ENCODE measurements at places on chromosomes 4 and X.

DNA sequence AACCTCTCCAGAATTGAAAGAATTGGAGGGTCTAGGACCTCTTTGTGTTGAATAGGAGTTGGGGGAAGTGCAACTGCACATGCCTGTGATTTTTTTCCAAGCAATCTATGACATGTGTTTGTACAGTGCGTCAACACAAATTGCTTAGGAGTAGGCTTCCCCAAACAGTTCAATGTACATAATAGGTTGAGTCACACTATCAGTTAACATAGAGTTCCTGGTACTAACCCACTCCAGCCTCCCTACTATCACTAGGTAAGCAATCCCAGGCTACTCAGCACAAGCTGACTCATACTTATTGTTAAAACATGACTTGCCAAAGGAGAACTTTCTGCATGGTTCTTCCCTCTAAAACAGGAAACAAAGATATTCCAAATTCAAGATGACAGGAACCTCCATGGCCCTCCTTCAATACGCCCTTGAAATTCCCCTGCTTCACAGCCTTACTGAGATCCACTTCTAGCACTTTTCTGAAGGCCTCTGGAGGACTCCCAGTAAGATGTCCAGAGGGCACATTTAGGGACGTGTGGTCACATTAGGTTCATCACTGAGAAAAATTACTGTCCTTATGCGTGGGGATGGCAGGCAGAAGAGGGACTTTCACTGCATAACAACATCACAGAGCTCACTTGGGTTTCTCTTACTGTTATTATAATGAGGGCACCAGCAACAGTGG is 8.4 kb upstream of the VSIG1 start:
- DNase-seq: no peak

DNA sequence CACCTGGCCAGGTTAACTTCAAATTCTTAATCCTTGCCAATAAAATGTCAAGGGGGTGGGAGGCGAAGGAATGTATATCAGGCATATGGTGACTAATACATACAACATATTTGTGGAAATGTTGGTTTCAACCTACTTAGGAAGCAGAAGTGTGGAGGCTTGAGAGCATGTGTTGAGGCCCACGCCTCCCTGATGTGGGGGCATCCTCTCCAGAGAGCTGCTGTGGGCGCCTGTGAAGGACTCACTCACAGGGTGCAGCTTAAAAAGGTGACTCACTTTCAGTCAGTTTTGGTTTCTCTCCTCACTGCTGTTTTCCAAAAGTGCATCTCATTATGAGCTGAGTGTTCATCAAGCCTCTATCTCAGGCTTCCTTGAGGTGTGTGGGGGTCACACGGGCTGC is 27.5 kb downstream of the LNX1 start:
- DNase-seq: no peak

GRCh38 chr4:9771034-9771433 is 10.4 kb upstream of the DRD5 start:
- no peak for DNase-seq

- no peak for DNase-seq
Observed at GRCh38 chr4:14337892-14338584, 664.2 kb upstream of the CPEB2 start.

DNA sequence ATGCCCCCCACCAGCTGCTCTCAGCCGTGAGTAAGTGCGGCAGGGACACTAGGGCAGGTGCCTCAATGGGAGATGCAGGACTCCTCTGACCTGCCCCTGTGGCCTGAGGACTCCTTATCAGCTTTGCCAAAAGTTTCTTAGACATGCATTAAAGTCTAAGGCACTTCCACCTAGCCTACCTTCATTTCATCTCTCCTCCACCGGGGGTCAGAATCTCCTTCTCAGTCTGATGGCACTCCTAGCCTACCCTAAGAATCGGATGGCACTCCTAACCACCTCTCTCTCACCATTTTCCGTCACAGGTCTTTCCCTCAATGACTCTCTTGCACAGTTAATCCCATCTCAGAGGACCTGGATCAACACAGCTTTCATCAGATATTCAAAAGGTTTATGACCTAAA is 85.9 kb downstream of the OTC start:
- DNase-seq: no peak

- no peak for DNase-seq
Observed at GRCh38 chr4:163781726-163782125, 287.2 kb downstream of the TMA16 start.

- no peak for DNase-seq
Observed at GRCh38 chrX:153377727-153378126, 23.4 kb downstream of the PNMA6E start.

GRCh38 chrX:8939322-8939721 is 94.6 kb downstream of the FAM9B start:
- no peak for DNase-seq

- DNase-seq: no peak
Observed at GRCh38 chr4:139896091-139896604, 230.5 kb downstream of the MGST2 start.

- DNase-seq: no peak
Observed at GRCh38 chrX:68728186-68728585, 80.7 kb downstream of the STARD8 start.

- no peak for DNase-seq
Observed at GRCh38 chrX:34238896-34239295, 106.8 kb upstream of the FAM47A start.

Data from stimulated activated CD8-positive, alpha-beta memory T cell treated with anti-CD3 and anti-CD28 coated beads, Interleukin-15, amount 100 ng/mL, for 1 hour (primary cell).